ENCODE measurements at places on chromosomes 3 and 15.

DNA sequence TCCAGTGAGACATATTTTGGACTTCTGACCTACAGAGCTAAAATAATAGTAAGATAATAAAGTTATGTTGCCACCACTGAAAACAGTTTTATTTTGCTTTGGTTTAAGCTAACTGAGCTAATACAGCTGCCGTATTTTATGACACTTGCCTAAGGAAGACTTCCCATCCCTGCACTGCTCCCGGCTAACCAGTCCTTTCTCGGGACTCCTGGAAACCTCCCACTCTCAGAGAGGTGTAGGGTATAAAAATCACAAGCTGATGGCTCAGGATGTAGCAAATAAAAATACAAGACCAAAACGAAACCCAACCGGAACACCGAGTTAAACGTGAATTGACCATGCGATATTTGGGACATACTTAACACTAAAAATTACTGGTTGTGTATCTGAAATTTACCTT lies 448 bp upstream of the KBTBD12 start:
- DNase-seq, result no peak

- no peak for DNase-seq
Measured at GRCh38 chr3:50978991-50979667, 304.4 kb downstream of the DOCK3 start.

GRCh38 chr15:62979252-62979651 lies 63.3 kb upstream of the TPM1 start:
- no peak for DNase-seq

GRCh38 chr3:113354307-113354706 lies 87.0 kb downstream of the CFAP44 start:
- no peak for DNase-seq

DNA sequence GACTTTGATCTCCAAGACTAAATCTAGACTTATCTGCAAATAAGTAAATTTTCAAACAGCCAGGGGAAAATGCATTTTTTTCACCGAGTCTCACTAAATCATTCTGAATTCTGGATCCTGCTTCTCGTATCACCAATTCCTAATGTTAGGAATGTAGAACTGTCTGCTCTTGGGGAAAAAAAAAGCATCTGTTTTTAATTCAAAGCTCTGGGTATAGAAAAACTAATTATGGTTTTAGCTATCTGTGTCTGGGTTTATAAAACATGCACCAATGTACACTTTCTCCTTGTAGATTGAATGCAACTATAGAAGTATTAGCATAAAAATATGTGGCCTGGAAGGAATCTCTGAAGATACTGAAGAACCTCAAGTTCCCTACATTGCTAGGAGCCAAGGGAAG lies 4.8 kb upstream of the CDAN1 start:
- DNase-seq, result no peak

- no peak for DNase-seq
Measured at GRCh38 chr3:134003066-134003465, 26.7 kb downstream of the SLCO2A1 start.

GRCh38 chr15:97840501-97840900 lies 120.0 kb upstream of the ARRDC4 start:
- DNase-seq, result no peak

- peak; percentile 26 for DNase-seq
Measured at GRCh38 chr3:47381317-47382157, 716 bp downstream of the PTPN23 start.

- DNase-seq, result no peak
Measured at GRCh38 chr3:170301405-170301804, 56.1 kb upstream of the SKIL start.

GRCh38 chr15:65423150-65423975 lies 616 bp upstream of the IGDCC4 start:
- no peak for DNase-seq

DNA sequence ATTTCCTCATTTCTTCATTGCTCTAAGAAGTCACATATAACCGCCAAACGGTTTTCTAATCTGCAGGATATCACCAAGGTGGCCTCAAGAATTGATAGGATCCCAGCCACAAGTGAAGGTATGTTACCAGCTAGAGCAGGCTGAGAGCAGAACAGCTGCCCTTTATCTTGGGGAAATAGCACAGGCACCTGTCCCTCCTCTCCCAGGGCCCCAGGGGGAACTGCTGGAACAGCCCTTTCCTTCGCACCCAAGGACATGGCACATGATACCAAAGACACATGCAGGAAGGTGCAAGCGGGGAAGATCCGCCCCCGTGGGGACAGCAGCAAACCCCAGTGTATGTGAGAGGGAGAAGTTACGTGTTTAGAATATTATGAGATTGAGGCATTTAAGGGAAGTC lies 35.3 kb downstream of the HOMER2 start:
- no peak for DNase-seq

- DNase-seq, result no peak
Measured at GRCh38 chr15:101044625-101045235, 125.6 kb downstream of the LRRK1 start.
